ENCODE measurements at places on chromosomes 13 and 19.

DNA sequence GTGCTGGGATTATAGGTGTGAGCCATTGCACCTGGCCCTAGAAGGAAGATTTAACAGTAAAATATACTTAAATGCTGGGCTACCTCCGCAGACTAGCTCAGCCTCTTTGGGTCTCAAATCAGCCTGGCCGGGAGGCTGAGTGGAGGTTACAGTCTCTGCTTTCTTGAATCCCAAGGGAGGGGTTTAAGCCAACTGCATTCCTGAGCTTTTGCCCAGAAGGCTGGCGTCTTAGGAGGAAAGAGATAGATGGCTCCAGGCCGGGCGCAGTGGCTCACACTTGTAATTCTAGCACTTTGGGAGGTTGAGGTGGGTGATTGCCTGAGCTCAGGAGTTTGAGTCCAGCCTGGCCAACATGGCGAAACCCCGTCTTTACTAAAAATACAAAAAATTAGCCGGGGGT lies 623 bp upstream of the C5AR1 start:
- no peak for DNase-seq

GRCh38 chr19:8000298-8001038 lies 5.0 kb downstream of the ELAVL1 start:
- no peak for DNase-seq

- DNase-seq: no peak
Measured at GRCh38 chr13:113205428-113205931, 3.0 kb downstream of the PCID2 start.

GRCh38 chr19:3113100-3114017 lies 19.2 kb downstream of the GNA11 start:
- no peak for DNase-seq

GRCh38 chr19:55546822-55547614 lies 1.7 kb upstream of the SBK3 start:
- DNase-seq: no peak

GRCh38 chr13:97141097-97141496 lies 81.0 kb upstream of the MBNL2 start:
- DNase-seq: no peak

DNA sequence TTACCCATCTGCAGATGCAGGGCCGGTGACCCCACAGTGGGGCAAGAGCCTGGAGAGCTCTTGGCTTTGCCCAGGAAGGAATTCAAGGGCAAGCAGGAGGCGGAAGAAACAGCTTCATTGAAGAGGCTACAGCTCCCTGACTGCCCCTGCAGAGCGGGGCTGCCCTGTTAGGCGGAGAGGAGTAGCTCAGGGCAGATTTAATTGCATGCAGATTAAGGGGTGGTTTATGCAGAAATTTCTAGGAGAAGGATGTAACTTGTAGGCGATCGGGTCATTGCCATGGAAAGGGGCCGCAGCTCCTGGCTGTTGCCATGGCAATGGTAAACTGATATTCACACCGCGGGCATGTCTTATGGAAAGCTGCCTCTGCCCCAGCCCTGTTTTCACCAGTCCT lies 94.1 kb downstream of the ATP11A start:
- no peak for DNase-seq

DNA sequence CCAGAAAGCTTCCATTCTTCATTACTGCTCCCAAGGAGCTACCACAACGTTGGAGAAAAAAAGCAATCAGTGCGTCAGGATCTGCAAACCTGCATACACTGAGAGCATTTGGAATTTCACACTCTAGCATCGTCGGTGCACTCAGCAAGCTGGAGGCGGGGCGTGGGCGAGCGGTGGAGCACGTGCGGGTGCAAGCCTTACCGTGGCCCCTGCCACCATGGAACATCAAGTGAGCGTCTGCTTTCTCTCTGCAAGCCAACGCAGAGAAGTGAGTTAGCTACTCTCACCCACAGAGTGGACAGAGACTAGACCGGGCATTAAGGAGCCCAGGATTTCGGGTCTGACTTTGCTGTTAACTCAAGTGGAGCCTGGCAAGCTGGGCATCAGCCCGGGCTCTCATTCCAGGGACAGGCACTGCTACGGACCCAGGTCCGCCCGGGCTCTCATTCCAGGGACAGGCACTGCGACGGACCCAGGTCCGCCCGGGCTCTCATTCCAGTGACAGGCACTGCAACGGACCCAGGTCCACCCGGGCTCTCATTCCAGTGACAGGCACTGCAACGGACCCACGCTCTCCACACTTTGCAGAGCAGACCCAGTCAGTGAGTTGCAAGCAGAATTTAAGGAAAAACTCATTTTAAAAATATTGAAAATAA lies 124.1 kb upstream of the SPACA7 start:
- no peak for DNase-seq

All from fibroblast of skin of left quadriceps (primary cell).